ENCODE measurements at places on chromosomes 3 and 15. TPM values are rescaled to one million over a fixed set of nuclear protein-coding genes. Genes with fewer than 3 reads are reported as not detected.

Gene GOLGA8T
- 1.6 TPM for total RNA-seq

Gene TADA3
- 61.5 TPM for total RNA-seq

Gene RMDN3
- total RNA-seq: 22.3 TPM

Gene RPP25
- total RNA-seq: 28.2 TPM

Gene BCL2A1
- 9.7 TPM for total RNA-seq

Gene ARGFX
- not detected for total RNA-seq

Gene FAM174B
- 10.0 TPM for total RNA-seq

Gene TM4SF4
- 30.7 TPM for total RNA-seq

Gene CCDC13
- total RNA-seq: 0.26 TPM

Gene CHL1
- total RNA-seq: not detected
